ENCODE measurements at places on chromosomes 4 and X.

GRCh38 chr4:108172231-108172752, 3.6 kb upstream of the LEF1 start:
- no peak for DNase-seq

GRCh38 chr4:57280481-57280880, 170.3 kb upstream of the IGFBP7 start:
- DNase-seq, result no peak

DNA sequence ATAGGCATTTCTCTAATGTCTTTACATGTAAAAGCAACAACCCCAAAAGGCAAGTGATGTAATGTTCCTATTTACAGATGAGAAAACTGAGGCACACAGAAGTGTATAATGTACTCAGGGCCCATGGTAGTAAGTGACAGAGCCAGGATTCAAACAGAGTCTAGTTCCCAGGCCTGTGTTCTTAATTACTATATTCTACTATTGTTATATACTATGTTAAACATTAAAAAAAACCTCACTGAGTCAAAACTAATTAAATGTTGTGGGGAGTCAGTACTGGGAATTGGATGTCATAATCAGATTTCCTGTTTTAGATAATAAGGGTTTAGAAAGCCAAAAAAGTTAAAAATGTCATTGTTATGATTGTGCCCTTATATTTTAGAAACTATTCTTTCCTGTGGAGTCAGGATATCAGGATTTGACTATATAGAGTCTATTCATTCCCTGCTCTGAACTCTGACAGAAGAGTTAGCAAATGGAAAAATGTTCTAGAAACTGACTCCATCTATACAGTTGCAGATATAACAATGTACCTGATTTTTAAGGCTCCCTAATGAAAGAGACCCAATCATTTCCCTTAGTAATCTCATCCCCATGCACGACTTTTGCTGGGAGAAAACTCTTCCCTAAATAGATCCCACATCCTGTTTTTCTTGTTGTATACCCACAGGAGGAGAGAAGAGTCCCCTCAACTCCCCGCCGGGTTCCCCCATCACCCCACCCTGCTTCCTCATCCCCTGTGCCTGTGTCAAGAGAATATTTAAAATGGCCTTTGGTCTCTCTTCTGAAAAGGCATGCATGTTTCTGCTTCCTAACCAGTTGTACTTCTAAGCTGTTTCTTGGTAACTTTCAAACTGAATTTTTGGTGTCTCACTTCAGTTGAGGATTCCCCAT, 69.7 kb downstream of the REELD1 start:
- DNase-seq, result no peak

DNA sequence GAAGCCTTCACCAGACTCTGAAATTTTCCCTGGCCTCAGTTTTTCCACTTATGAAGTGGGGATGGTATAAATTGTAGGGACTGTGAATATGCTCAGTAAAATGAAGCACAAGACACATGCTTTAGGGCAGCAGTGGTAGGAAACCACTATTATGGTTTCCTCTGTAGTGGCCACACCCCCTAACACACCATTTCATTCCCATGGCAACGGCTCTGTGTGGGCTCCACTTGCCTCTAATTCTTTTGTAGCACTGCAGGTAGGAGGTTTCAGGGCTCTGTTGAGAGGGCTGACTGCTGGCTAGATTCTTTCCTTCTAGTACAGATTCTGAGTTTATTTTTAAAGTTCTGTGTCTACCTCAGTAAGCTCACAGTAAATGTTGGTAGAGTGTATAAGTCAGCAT, 3.5 kb upstream of the VMA21 start:
- DNase-seq, result no peak

DNA sequence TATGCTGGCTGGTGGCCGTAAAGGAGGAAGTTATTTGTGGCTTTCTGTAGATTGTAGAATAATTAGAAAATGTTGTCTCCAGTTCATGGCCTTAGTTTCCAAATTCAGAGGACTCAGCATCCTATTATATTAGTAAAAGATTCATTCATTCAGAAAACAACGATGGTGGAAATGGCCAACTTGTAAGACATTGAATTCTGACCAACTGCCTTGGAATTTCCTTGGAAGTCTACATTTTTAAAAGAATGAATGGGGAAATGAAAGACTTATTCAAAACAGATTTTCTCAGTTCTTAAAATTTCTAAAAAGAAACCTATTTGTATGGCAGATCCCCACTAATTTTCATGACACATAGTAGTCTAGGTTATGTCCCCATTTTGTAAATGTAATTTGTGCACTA, 561.5 kb downstream of the ANKRD50 start:
- DNase-seq, result no peak

DNA sequence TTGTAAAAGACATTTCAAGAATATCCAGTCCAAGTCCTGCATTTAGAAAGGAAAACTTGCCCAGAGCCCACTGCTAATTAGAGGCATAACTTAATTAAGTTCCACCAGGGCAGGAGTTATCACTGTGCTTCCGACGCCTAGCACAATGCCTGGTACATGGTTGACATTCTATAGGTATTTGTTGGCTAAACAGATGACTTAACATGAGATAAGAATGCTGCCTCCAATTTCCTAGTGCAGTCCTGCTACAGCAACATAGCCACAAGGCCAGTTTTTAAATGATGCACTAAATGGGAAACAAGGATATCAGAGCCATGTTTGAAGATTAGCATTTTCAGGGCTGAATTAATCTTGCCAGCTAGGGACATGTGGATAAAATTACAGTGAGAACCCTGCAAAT, 164.1 kb downstream of the RASL11B start:
- no peak for DNase-seq

All from activated CD4-positive, alpha-beta T cell treated with anti-CD3 and anti-CD28 coated beads for 24 hours (primary cell).